EH (cell line): ENCODE measurements at places on chromosomes 3 and 15.

DNA sequence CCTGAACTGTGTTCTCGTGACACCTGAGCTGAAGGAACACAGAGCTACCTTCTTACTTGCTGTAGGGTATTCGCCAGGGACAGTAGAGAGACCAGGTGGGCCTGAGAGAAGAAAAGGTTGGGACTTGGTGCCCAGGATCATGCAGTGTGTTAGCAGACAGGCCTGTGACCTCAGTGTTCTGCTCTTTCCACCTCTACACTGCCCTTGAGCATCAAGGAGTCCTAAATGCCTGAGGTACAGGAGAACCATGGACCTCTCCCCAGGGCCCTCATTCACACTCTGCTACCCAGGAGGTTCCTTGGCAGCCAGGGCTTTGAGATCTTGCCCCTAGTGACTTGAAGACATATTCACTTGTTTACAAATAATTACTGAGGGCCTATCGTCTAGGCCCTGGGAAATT is 22.2 kb upstream of the JMJD7 start:
- no peak for DNase-seq

- no peak for DNase-seq
Measured at GRCh38 chr3:178915365-178915764, 156.2 kb downstream of the ZMAT3 start.

DNA sequence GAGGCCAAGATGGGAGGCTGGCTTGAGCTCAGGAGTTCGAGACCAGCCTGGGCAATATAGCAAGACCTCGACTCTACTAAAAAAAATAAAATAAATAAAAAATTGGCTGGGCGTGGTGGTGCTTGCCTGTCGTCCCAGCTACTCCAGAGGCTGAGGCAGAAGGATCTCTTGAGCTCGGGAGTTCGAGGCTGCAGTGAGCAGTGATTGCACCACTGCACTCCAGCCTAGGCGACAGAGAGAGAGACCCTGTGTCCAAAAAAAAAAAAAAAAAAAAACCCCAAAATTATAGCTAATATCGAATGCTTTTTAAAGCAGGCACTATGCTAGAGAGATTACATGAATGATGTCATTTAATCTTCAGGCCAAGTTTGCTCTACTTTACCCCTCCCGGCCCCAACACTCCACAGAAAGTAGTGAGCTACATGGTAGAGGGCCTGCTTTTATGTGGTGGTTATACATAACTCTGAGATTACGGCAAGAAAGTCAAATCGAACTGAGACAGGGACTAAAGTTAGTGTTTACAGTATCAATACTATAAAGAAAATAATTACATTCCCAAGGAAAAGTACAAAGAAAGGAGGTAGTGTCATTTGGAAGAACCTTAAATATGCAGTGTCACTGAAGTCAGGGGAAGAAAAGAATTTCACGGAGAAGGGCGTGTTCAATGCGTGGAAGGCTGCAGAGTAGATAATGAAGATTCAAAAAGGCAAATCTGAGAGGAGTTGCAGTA is 1.1 kb downstream of the ADPGK start:
- peak; percentile 16 for DNase-seq

GRCh38 chr3:33131331-33132018 is 17.7 kb downstream of the CRTAP start:
- DNase-seq = peak; percentile 76

DNA sequence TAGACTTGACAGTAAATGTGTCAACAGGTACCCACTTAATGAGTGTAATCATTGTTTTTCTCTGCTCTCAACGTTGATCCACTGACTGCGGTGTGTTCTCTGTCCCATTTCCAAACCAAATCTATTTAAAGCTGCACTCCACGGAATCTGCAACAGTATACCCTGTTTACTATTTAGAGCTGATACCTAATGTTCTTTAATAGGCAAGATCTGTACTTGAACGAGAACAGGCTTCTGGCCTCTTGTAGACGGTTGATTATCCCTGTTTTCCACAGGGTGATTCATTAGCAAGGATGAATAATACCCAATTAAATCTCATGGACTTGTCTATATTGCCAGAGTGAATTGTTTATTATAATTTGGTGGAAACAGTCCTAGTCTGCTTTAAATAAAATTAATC is 189.9 kb downstream of the LPP start:
- peak; percentile 36 for DNase-seq

GRCh38 chr3:13727890-13728289 is 152.0 kb downstream of the WNT7A start:
- DNase-seq = no peak

DNA sequence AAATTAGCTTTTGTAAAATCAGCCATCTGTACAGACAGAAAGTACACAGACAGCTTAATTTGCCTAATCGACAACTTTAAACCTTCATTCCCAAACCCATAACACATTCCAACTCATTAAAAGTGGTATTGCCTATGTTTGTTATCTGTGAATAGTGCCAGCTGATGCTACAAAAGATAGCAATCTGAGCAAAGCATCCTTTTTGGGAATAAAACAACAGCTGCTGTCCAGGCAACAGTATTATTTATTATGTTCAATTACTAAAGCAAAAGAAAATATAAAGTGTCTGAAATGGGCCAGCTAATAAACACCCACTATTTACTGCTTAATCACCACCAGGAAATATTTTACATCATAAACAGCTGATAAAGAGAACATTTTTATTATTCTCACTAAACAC is 134.8 kb upstream of the ABI3BP start:
- peak; percentile 38 for DNase-seq

GRCh38 chr3:141330718-141331376 is 37.5 kb upstream of the ZBTB38 start:
- DNase-seq = no peak
